ENCODE measurements at places on chromosomes 11 and 22.

- H3K27ac ChIP-seq, result no peak overlapping the region
- no peak overlapping the region for H3K4me3 ChIP-seq
- H3K27me3 ChIP-seq, result no peaks in the 10 kb centered on the region
- H3K4me1 ChIP-seq, result peaks cover 12% of the 10 kb centered on the region
- no peak for DNase-seq
Observed at GRCh38 chr11:86097980-86098379, 29.1 kb upstream of the PICALM start.

- peaks cover 12% of the 10 kb centered on the region for H3K27me3 ChIP-seq
- H3K27ac ChIP-seq, result no peak overlapping the region
- H3K36me3 ChIP-seq, result no peaks in the 10 kb centered on the region
- peak overlapping the region; percentile 4 for H3K4me3 ChIP-seq
- no peaks in the 10 kb centered on the region for H3K4me1 ChIP-seq
Observed at GRCh38 chr11:45339729-45340519, 53.8 kb upstream of the SYT13 start.

DNA sequence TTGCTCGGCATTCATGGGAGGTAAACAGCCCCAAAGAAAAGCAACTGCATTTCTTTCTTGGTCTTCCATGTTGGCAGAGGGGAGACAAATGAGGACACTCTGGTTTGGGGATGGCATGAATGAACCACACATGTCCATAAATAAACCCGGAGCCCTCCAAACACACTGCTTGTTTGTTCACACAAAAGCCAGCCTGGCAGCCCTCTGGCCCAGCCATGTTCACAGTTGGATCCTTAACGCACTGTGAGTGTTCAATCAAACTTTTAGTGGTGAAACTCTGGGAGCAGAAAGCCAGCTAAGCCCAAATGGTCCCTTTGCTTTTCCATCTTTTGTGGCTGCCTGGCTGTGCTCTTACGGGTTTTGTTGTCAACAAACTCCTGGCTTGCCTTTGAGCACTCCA lies 336.8 kb downstream of the CADM1 start:
- no peaks in the 10 kb centered on the region for H3K36me3 ChIP-seq
- DNase-seq, result no peak
- H3K4me3 ChIP-seq, result no peak overlapping the region
- no peaks in the 10 kb centered on the region for H3K4me1 ChIP-seq
- no peak overlapping the region for H3K27ac ChIP-seq

- DNase-seq, result no peak
- no peaks in the 10 kb centered on the region for H3K27me3 ChIP-seq
- H3K4me1 ChIP-seq, result no peaks in the 10 kb centered on the region
Observed at GRCh38 chr11:12440565-12440964, 63.2 kb downstream of the PARVA start.

- no peaks in the 10 kb centered on the region for H3K27me3 ChIP-seq
- no peaks in the 10 kb centered on the region for H3K4me1 ChIP-seq
- no peak for DNase-seq
- H3K36me3 ChIP-seq, result peaks cover 10% of the 10 kb centered on the region
- H3K27ac ChIP-seq, result no peak overlapping the region
Observed at GRCh38 chr11:65404638-65405339, 17.8 kb upstream of the NEAT1 start.

GRCh38 chr11:12724301-12725054 lies 50.3 kb downstream of the TEAD1 start:
- peaks cover 85% of the 10 kb centered on the region for H3K4me1 ChIP-seq
- no peaks in the 10 kb centered on the region for H3K36me3 ChIP-seq
- H3K27ac ChIP-seq, result peak overlapping the region; percentile 60
- DNase-seq, result no peak

DNA sequence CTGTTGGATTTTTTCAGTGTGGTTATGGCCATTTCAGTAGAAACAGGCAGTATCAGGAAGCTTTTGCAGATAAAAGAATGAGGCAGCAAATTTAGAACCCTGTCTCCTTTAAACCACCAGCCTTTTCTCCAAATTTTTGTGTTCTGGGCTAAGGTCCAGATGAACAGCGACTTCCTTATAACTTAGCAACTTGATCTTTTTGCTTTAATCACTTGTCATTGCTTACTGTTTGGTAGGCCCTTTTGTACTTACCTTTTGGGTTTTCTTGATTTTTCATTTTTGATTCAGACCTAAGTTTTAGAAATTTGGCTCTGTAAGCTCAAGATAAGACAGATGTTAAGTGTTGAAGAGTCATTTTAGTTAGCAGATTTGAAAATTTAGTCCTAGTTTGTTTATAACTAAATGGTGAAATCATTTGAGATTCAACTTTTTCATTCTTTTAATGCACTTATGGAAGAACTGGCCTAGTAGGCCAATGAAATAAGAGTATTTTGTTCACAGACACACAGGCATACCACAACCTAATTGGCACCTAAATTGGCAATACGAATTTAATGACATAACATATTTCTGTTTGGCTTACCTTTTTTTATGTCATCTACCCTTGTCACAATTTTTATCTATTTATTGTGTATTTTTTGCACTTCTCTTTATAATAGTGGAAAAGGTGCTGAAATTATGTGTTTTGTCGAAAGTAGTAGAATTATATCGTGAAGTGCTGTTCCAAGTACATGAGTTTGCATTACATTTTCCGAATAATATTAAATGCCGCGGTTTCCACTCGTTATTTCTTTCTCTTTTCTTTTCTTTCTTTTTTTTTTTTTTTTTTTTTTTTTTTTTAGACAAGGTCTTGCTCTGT lies 2.1 kb downstream of the RTN3 start:
- peak overlapping the region; percentile 81 for H3K27ac ChIP-seq
- H3K4me1 ChIP-seq, result peaks cover 16% of the 10 kb centered on the region
- H3K4me3 ChIP-seq, result peak overlapping the region; percentile 94
- DNase-seq, result no peak

DNA sequence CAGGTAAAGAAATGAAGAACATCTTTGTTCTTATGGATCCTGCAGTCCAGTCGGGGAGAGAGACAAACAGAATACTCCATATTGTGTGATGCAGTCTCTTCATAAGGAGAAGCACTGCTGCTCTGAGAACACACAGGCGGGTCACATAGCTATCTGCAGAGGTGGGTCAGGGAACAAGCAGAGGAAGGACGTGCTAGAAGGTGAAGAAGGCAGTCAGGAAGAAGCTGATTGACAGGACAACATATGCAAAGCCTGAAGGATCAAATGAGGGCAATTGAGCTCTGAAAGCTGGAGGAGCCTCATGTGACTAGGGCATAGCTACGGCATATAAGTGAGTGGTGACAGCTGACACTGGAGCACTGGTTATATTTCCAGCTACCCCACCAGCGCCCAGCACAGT lies 122.5 kb downstream of the OPCML start:
- no peaks in the 10 kb centered on the region for H3K27me3 ChIP-seq
- no peaks in the 10 kb centered on the region for H3K36me3 ChIP-seq
- no peaks in the 10 kb centered on the region for H3K4me1 ChIP-seq
- no peak for DNase-seq
- no peak overlapping the region for H3K4me3 ChIP-seq

DNA sequence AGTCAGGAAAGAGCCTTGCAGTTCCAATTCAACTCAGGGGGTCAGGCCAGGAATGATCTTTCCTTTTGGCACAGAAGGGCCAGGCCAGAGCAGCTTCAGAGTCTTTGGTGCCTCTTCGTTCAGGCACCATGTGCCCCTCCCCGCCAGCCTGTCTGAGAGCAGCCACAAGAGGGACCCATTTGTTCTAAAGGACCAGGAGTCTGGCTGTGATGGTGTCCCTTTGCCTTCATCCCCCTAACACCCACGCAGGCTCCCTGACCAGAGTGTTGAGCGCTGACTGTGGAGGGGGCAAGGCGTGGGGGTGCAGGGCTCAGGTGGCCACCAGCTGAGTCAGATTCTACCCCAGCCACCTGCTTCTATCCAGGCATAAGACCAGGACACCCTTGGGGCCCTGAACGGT lies 156.4 kb downstream of the TTC17 start:
- peaks cover 4% of the 10 kb centered on the region for H3K27me3 ChIP-seq
- no peaks in the 10 kb centered on the region for H3K36me3 ChIP-seq
- no peaks in the 10 kb centered on the region for H3K4me1 ChIP-seq
- H3K4me3 ChIP-seq, result no peak overlapping the region
- no peak for DNase-seq

- peaks cover 13% of the 10 kb centered on the region for H3K27me3 ChIP-seq
- no peak overlapping the region for H3K4me3 ChIP-seq
- H3K27ac ChIP-seq, result no peak overlapping the region
- H3K4me1 ChIP-seq, result no peaks in the 10 kb centered on the region
- H3K36me3 ChIP-seq, result no peaks in the 10 kb centered on the region
- no peak for DNase-seq
Observed at GRCh38 chr11:131609921-131610320, 239.5 kb downstream of the NTM start.

GRCh38 chr11:96159968-96160367 lies 183.0 kb downstream of the MAML2 start:
- H3K27ac ChIP-seq, result no peak overlapping the region
- H3K4me3 ChIP-seq, result no peak overlapping the region

- H3K4me3 ChIP-seq, result no peak overlapping the region
- DNase-seq, result no peak
- H3K36me3 ChIP-seq, result no peaks in the 10 kb centered on the region
- no peaks in the 10 kb centered on the region for H3K27me3 ChIP-seq
- H3K4me1 ChIP-seq, result no peaks in the 10 kb centered on the region
- H3K27ac ChIP-seq, result no peak overlapping the region
Observed at GRCh38 chr11:41256041-41256440, 203.4 kb downstream of the LRRC4C start.

DNA sequence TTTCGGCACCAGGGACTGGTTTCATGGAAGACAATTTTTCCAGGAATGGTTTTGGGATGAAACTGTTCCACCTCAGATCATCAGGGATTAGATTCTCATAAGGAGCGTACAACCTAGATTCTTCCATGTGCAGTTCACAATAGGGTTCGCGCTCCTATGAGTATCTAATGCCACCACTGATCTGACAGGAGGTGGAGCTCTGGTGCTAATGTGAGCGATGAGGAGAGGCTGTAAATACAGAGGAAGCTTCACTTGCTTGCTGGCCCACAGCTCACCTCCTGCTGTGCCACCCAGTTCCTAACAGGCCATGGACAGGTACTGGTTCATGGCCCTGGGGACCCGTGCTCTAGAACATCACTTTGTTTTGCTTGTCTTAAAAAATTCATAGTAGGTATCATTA lies 41.8 kb upstream of the AMPD3 start:
- no peaks in the 10 kb centered on the region for H3K4me1 ChIP-seq
- no peak overlapping the region for H3K27ac ChIP-seq
- no peaks in the 10 kb centered on the region for H3K27me3 ChIP-seq
- no peak overlapping the region for H3K4me3 ChIP-seq
- no peaks in the 10 kb centered on the region for H3K36me3 ChIP-seq

GRCh38 chr11:126805870-126806269 lies 194.7 kb downstream of the KIRREL3 start:
- H3K27ac ChIP-seq, result no peak overlapping the region
- no peaks in the 10 kb centered on the region for H3K4me1 ChIP-seq
- H3K36me3 ChIP-seq, result no peaks in the 10 kb centered on the region
- peaks cover 13% of the 10 kb centered on the region for H3K27me3 ChIP-seq
- DNase-seq, result no peak
- H3K4me3 ChIP-seq, result no peak overlapping the region

- H3K27me3 ChIP-seq, result no peaks in the 10 kb centered on the region
- H3K36me3 ChIP-seq, result no peaks in the 10 kb centered on the region
- H3K27ac ChIP-seq, result no peak overlapping the region
Observed at GRCh38 chr11:14673824-14674405, 30.3 kb downstream of the PDE3B start.

DNA sequence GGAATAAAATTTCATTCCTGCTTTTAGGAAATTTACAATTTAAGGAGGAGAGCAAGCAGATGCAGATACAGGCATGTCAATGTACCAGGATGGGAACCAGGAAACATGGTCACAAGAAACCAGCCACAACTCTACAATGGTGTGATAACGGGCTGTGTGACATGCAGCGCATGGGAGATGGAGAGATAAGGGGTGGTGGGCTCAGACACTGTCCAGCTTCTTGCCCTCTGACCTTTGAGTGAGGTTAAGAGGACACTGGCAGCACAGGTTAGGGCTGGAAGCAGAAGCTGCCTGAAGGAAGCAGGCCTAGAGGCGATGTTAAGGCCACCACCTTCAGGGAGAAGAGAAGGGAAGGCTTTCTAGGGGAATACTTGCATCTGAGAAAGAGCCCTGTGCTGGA lies 2.3 kb upstream of the SORL1-AS1 start:
- H3K4me1 ChIP-seq, result peaks cover 36% of the 10 kb centered on the region
- no peak for DNase-seq
- H3K27ac ChIP-seq, result peak overlapping the region; percentile 46
- H3K27me3 ChIP-seq, result no peaks in the 10 kb centered on the region
- no peaks in the 10 kb centered on the region for H3K36me3 ChIP-seq

GRCh38 chr11:70682056-70682455 lies 283.7 kb downstream of the CTTN start:
- no peak overlapping the region for H3K4me3 ChIP-seq
- H3K4me1 ChIP-seq, result no peaks in the 10 kb centered on the region
- no peaks in the 10 kb centered on the region for H3K36me3 ChIP-seq

DNA sequence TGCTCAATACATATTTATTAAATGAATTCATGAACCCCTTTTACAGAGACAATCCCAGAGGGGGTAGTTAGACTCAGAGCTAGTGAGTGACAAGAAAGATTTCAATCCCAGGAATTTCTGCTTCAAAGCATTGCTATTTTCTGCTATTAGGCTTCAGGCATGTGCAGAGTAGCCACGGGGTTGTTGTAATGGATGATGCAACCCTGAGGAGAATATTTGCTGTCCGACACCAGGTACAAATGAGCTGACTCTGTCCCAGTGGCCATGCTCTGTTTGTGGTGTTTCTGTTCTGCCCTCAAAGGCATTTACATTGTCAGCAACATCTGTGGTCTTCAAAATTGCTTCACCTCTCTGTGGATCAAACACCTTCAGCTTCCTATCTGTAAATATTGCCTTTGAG lies 102.6 kb downstream of the CSNK2A3 start:
- H3K4me1 ChIP-seq, result no peaks in the 10 kb centered on the region
- H3K4me3 ChIP-seq, result no peak overlapping the region
- peaks cover 4% of the 10 kb centered on the region for H3K27me3 ChIP-seq
- H3K36me3 ChIP-seq, result no peaks in the 10 kb centered on the region
- DNase-seq, result no peak

DNA sequence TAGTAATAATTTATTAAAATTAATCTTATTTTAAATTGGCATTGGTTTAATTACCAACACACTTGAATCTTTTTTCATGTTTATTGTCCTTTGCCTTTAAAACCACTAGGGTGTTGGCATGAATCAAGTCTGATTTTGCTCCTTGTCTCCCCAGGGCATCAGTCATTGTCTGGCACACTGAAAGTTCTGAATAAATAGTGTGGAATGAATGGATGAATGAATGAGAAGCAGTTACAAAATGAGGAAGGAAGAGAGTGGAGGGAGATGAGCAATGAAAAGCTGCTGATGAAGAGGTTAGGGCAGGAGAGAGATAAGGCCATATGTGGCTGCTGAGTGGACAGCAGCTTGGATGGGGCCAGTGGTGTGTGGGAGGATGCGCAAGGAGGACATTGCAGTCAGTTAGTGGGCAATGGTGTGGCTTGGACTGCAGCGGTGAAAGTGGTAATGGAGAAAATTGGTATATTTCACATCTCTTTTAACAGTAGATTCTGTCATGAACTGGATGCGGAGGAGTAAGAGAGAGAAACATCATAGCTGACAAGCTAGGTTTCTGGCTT lies 132.0 kb downstream of the SPON1 start:
- H3K4me1 ChIP-seq, result no peaks in the 10 kb centered on the region
- H3K27me3 ChIP-seq, result peaks cover 11% of the 10 kb centered on the region
- H3K4me3 ChIP-seq, result no peak overlapping the region
- no peak for DNase-seq
